ENCODE measurements at places on chromosomes 3 and 15.

DNA sequence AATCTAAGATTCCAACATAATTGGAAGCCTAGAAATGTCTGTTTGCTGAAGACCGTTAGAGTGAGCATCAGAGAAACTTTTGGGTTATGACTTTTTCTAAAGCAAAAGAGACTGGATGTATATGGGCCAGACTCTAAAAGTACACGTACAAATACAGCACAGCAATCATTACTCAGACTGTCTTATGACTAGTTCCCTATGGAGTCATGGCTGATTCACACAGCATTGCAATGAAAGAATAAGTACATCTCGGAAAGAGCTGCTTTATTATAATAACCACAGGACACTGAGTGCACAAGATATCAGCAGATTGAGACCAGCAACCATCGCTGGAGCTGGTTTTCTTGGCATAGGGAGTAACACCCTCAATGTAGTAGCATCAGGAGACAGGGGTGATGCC is 618.6 kb downstream of the NLGN1 start:
- DNase-seq = no peak

GRCh38 chr15:77557144-77557543 is 75.6 kb downstream of the LINGO1 start:
- no peak for DNase-seq

DNA sequence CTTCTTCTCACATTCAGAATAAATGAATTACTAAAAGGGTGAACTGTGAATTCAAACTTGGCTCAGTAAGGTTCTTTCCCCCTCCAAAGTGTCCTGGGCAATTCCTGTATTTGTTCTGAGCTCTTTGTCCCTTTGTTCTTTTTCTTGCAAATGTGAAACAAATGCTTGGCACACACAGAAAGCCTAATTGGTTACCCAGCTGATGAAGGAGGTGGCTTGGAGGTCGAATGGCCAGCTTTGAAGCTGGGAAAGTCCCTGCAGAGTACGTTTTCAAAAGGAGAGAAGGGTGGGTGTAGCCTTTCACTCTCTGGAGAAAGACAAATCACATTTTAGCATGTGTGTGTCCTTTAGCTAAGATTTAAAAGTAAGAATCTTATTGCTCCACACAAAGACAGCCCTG is 154.4 kb downstream of the PEX5L start:
- no peak for DNase-seq

DNA sequence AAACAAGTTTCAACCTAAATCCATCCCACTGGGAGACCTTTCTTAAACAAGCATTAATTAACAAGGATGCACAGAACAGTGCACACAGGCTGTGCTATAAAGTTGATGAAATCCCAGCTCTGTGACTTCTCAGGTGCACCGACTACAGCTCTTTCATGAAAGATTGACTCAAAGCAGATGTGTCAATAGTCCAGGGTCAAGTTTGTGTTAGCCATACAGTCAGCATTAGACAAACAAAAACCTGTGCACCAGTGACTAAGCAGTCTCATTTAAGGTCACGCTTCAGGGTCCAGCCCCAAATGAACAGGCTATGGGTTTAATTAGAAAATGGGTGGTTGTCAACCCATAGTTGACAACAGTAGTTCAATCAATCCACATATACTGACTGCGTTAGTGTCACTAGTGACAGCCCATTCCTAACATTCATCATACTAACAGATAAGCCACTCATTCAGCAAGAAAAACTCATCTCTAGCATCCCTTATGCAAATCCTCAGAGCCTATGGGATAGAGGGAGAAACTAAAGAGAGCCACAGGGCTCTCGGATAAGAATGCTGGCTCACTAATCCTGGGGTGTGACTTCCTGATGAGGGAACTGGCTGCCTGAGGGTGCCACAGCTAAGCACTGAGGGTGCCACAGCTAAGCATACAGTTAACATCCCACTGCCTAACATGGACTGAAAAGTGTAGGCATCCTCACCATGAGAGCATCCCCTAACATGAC is 84.1 kb downstream of the WNT5A start:
- no peak for DNase-seq

- DNase-seq = no peak
Measured at GRCh38 chr3:24242012-24242698, 252.5 kb downstream of the THRB start.
